Omental fat pad (tissue), 4 donors: ENCODE measurements at places on chromosomes 1 and 21. TPM values are rescaled to one million over a fixed set of nuclear protein-coding genes. Genes with fewer than 3 reads are reported as not detected.

KLHL12 gene
- total RNA-seq, result 17.4 TPM

GNPAT gene
- 28.5 TPM for total RNA-seq

CIART gene
- 0.75 TPM for total RNA-seq

OR6N1 gene
- not detected for total RNA-seq

CYB5RL gene
- 3.2 TPM for total RNA-seq

CLIC6 gene
- total RNA-seq, result 0.37 TPM

PROK1 gene
- 2.8 TPM for total RNA-seq

TEDDM1 gene
- not detected for total RNA-seq

HSPA6 gene
- total RNA-seq, result 8.2 TPM

KTI12 gene
- total RNA-seq, result 23.4 TPM

CR1L gene
- not detected for total RNA-seq

OR2L5 gene
- total RNA-seq, result not detected

DENND2D gene
- total RNA-seq, result 23.8 TPM

BEND5 gene
- total RNA-seq, result 1.5 TPM

ZNF697 gene
- total RNA-seq, result 13.1 TPM

NEK2 gene
- 0.47 TPM for total RNA-seq
